ENCODE measurements at places on chromosomes 12 and 14. TPM values are rescaled to one million over a fixed set of nuclear protein-coding genes. Genes with fewer than 3 reads are reported as not detected.

DNA sequence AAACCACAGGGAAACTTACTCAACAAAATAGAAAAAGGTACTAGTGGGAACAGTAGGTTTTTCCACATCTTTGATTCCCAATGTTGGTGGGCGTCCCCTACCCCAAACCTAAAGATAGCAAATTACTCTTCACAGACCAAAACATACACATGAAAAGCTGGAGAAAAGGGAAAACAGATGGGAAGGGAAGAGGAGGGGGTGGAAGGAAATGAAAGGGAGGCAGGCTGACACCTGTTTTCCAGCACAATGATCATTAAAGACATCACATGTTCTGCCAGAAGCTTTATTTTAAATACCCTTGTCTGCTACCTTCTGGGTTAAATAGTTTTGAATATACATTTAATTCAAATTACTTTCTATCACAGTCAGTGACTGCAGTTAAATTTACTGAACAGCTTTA lies 1617.9 kb upstream of the SEL1L start:
- DNase-seq: no peak

DNA sequence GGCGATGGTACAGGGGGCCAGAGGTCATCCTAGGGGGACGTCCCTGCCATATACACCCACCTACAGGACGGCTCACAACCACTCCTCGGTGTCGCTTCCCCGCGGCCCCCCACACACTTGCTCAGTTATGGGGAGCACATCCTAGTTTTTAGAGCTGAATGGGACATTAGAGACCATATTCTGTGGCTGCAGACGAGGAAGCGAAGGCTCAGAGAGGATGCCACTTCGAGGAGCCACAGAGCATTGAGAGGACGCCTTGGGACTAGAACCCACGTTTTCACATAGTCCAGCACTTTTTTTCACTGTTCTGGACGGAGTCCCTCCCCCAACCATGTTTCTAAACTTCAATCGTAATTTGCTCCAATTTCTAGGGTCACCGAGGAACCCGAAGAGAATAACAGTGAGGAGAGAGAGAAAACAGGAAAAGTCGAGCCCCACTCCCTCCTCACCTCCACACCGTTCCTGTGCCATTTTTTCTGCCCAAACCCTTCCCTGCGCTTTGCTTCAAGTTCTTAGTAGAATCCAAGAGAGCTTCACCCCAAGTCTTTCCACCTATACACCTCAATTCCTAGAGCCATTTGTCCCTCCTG lies 641 bp upstream of the ASCL1 start:
- no peak for DNase-seq

GRCh38 chr14:91374879-91375702 lies 42.5 kb downstream of the CCDC88C start:
- DNase-seq: no peak

The POU6F1 gene
- 5.3 TPM for total RNA-seq

GRCh38 chr12:122421187-122421820 lies 1.2 kb downstream of the CLIP1 start:
- DNase-seq: no peak

The KCTD10 gene
- total RNA-seq: 49.9 TPM

GRCh38 chr12:92466391-92467305 lies 236.1 kb upstream of the PLEKHG7 start:
- DNase-seq: no peak

The NEUROD4 gene
- not detected for total RNA-seq

DNA sequence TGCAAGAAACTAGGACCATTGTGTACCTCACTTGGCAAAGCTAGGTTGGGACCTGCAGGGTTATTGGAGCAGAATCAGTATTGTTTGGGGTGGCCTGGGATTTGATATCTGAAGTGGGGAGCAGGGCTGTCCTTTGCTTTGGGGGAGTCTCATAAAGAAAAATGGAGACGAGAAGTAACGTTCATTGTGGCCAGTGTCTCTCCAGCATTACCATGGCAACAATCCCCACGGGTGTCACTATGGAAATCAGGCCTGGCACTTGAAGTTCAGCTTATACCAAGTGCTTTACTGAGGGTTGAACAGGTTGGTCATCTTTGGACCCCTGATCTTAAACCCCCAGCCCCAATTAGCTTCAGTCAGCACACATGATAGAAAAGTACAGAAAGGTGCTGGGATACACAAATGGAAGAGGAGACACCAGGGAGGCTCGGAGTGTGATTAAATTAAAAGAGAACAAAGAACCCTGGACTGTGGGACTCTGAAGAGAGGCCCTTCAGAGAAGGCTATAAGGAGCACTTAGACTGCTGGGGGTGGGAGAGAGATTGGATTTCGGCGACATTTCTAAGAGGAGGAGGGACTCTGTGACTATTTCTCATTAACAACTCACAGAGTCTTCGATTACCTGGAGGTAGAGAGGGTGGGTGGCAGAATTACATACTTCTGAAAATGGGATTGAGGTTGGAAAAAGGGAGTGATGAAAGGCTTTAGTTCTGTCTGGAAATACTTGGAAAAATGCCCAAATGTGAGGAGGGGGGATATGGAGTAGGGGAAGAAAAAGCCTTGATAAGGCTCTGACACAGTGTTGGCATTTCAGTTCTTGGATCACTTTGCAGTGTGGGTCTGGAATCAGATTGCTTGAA lies 3.7 kb downstream of the KIF5A start:
- no peak for DNase-seq

The RACGAP1 gene
- total RNA-seq: 72.2 TPM

DNA sequence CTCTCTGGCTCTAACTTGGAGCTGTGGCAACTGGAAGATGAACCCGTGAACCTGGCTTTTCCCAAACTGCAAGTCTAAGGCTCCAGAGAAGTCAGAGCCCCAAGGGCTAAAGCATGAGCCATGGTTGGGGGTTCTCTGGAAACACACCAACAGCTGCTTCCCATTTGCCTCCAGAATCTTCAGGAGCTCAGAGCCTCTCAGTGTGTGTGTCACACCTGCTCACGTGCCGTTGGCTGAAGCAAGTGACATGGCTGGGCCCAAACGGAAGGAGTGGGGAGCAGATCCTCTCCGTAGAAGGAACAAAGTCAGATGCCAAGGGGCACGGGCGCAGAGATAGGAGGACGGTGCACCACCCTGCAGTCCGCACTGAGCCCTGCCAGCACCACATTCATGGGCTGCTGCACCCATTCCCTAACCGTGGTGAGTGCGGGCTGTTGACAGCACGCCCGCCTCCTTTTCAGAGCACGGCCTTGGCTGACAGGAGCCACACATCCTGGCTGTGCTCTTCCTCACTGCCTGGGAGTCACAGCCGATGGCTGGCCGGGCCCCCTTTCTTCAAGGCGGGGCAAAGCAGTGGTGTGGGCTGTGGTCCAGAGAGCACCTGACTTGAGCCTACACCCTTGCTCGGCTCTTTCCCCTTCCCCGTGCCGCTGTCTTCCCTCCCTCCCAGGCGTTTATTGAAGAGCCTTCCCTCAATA lies 16.6 kb upstream of the TRAF3 start:
- no peak for DNase-seq

GRCh38 chr14:69152902-69153151 lies at the start of gene DCAF5:
DCAF5 (minus strand) TSS chr14:69153119; CDS start chr14:69152978, 141 bp downstream.
- DNase-seq: no peak

DNA sequence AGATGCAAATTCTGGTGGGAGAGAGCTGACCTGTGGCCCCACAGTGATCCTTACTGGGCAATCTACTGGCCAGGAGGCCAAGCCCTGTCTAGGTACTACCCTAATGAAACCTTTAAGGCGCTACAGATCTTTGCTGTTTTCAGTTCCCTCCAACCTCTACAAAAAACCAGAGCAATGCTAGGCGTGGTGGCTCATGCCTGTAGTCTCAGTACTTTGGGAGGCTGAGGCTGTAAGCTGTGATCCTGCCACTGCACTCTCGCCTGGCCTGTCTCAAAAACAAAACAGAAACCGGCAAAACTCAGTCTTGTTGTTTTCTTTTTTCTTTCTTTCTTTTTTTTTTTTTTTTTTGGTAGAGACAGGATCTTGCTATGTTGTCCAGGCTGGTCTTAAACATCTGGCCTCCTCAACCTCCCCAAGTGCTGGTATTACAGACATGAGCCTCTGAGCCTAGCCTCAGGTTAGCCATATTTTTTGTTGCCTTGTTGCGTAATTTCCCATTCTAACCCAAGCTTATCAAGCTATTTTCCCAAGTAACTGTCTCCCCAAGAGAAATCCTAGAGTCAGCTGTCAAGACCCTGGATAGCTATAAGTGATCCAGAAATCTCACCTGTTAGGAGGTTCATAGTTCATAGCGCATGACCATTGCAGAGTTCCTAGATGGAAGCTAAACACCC lies 2.8 kb downstream of the ETFBKMT start:
- DNase-seq: no peak

The TAS2R42 gene
- not detected for total RNA-seq

The KRT72 gene
- not detected for total RNA-seq

GRCh38 chr12:80681-81190 lies 14.2 kb downstream of the IQSEC3 start:
- no peak for DNase-seq

The EIF2B1 gene
- 76.5 TPM for total RNA-seq

GRCh38 chr12:67202011-67202677 lies 67.0 kb upstream of the CAND1 start:
- no peak for DNase-seq

The BICDL1 gene
- total RNA-seq: 9.8 TPM

GRCh38 chr12:1448336-1448735 lies 146.0 kb downstream of the FBXL14 start:
- no peak for DNase-seq

The GCH1 gene
- total RNA-seq: 382 TPM

The SAV1 gene
- total RNA-seq: 9.4 TPM

- no peak for DNase-seq
Observed at GRCh38 chr12:32457251-32458025, 58.1 kb downstream of the FGD4 start.

DNA sequence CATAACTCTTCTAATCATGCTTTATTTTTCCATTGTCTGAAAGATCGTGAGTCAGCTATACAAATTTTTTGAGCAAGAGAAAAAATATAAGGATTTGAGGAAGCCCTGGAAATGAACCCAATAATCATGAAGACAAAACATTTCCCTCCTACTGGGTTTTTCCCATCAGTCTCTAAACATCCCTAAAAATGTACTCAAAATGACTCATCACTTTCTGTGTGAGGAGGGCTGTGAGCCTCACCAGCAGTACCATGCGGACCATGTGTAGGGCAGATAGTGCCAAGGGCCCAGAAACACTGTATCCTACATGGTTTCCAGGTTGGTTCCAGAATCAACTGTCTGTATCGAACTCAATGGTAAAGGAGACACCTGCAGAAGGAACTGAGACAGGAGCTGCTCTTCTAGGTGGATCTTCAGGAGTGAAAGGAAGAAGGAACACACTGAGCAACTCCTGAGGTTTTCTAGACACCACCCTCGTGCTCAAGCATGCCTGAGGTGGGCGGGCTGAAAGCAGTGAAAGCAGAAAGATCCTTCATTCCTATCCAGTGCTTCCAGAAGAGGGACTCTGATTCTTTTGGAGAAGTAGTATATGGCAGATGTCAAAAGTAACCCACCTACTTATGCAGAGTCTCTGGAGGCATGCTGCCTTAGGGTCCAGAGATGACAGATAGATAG lies 48.6 kb upstream of the RHOJ start:
- DNase-seq: no peak

The CCND2 gene
- total RNA-seq: 1,190 TPM

The EMP1 gene
- 1.4 TPM for total RNA-seq

GRCh38 chr14:105398726-105399465 lies 558 bp downstream of the TEX22 start:
- peak; percentile 74 for DNase-seq

GRCh38 chr12:89733579-89734201 lies 25.1 kb upstream of the ATP2B1 start:
- DNase-seq: peak; percentile 69

GRCh38 chr12:30564394-30564793 lies 131.3 kb downstream of the IPO8 start:
- no peak for DNase-seq

DNA sequence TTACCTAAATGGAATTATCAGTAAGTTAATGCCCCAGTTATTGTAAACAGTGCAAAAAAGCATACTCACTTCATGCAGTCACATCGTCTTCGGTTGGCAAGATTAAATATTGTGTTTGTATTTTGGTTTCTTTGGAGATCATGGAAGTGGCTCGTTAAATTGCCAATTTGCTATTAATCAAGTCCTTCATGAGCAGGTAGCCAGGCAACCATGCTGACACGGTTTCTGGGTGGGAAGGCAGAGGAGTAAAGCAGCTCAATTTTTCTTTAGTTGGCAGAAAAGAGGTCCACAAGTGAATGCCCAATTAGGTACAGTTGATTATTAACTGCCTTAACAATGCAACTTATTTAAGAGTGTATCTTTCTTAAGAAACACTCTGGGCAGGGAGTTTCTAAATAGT lies 43.9 kb downstream of the PPP4R3A start:
- no peak for DNase-seq

DNA sequence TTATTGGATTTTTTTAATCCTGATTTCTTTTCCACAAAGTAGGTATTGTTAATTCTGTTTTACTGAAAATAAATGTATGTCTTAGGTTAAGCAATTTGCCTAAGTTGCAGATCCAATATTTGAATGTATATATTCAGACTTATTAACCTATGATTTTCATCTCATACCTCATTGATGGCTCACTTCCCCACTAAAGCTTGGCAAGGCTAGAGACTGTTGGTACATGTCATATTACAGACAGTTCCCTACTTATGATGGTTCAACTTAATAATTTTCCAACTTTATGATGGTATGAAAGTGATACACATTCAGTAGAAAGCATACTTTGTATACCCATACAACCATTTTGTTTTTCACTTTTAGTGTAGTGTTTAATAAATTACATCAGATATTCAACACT lies 33.2 kb upstream of the KCNH3 start:
- DNase-seq: no peak

DNA sequence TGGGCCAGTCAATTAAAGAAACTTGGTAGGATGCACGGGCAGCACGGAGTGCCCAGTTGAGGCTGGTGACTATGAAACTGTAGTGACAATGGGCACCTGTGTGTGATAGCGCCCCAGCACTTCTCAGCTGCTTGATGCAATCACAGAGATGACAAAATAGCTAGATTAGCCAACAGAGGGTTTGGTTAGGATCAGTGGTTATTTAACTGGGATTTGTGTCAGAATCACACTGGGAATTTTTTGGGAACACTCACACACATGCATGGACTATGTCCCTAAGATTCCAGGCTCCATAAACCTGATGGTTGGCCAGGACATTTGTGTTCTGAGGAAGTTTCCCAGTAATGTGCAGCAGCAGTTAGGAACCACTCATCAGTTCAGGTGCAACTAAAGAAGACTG lies 51.2 kb upstream of the DAAM1 start:
- no peak for DNase-seq
